AG08396 (cell line): ENCODE measurements at places on chromosomes 4 and X.

DNA sequence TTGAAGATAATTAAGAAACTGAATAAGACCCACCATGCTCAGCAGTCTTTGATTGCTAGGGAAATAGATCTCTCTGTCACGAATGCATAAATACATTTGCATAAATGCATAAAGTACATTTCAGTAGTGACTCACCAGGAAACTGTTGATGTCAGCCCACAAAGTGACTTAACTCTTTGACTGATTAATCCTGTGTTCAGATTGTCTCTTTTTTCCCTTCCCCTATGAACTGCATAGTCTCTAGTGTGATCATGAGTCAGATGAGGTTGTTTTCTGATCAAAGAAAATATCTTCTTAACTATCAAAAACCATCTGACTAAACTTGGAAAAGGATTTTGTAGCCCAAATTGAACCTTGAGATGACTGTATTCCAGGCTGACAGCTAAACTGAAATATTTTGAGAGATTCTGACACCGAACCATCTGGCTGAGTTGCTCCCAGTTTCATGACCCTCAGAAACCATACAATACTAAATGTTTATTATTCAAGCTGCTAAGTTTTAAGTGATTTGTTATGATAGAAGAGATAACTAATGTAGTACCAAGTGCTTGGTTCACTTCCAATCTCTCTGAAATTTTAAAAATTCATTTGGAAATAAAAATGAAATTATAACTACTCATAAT is 1381.5 kb upstream of the AGA start:
- DNase-seq = no peak

DNA sequence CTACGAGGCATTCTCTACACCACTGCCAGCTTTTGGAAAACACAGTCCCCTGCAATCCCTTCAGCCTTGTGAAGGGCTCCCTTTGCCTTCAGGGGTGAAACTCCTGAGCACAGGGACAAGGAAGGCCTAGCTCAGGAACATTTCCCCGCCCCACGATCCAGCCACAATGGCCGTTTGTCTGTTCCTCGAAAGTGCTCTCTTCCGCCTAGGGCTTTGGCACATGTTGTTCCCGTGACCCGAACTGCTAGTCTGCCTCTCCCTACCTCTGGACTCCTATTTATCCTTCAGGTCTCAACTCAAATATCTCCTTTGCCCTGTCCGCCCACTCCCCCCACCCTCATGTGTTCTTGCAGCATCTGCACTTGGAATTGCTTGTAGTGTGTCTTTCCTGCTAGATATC is 12.1 kb downstream of the FGD1 start:
- no peak for DNase-seq

- DNase-seq = no peak
Measured at GRCh38 chr4:148441624-148441985, 609 bp downstream of the NR3C2 start.

DNA sequence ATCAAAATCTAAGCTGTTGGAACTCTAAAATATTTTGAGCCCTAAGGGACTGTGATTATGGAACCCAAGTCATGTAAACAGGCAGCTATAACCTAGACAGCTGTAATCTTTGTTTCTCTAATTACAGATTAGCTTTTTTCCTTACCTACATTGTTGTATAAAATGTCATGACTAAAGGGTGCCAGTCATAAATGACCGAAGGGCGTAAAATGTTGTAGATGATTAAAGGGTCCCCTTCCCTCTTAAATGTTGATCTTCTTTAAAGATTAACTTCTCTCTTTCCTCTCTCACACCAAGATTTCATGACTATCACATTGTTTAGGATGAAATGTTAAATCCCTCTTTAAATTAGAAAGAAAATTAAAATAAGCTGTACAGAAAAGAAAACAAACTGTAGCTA is 659.4 kb upstream of the NR3C2 start:
- no peak for DNase-seq

DNA sequence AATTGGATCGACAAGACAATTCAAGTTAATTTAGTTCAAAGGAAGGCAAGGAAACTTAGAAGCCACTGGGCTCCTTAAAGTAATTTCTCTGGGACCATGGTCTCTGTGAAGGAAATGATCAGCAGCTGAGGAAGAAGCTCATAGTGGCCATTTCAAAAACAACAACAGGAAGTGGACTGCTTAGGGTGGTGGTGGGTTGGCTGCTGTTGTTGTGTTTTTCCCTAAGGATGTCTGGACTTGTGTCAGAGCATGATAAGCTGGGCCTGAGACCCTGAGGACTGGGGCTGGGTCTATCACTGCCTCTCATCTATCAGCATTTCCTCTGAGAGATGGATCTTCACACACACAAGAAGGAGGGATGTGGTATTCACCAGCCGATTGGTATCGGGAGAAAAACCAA is 18.3 kb downstream of the KDR start:
- DNase-seq = no peak

GRCh38 chr4:184722798-184723197 is 11.1 kb downstream of the CENPU start:
- no peak for DNase-seq

GRCh38 chr4:77913348-77913747 is 50.7 kb downstream of the MRPL1 start:
- no peak for DNase-seq

DNA sequence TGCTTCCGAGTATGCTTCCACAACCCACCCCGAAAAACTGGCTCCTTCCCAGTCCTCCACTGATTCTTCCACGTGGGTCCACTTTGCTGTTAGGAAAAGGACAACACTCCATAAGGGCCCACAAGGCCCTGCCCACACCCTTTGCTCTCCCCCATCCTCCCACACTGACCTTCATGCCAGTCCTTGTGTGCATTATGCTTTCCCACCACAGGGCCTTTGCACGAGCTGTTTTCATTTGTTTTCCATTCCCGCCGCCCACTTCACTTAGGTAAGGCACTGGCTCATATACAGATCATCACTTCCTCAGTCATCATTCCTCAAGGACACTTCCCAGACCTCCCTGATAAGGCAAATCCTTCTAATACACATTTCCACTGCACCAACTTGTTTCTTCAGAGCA is 16.8 kb upstream of the SEL1L3 start:
- DNase-seq = no peak

DNA sequence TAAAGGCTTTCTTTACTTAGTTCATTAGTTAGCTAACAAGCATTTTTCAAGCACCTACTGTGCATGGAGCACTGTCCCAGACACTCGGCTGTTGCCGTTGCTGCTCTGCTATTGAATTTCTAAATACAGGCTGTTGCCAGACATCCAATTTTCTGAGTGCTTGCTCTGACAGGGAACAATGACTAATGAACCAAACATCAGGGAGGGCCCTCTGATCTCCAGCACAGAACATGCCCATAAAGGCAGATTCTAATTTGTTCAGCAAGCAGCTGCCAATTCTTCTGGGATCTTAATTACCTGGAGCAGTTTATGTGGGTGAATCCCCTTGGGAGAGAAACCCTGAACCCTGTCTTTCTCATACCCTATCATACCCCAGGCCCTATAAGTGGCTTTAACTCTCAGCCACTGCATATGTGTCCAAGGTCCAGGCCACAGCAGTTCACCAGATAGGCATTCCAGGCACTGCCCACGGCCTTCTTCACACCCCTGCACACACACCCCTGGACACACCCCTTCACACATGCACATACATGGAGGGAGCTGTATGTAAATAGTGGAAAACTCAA is 27.9 kb downstream of the TSC22D3 start:
- peak; percentile 59 for DNase-seq

DNA sequence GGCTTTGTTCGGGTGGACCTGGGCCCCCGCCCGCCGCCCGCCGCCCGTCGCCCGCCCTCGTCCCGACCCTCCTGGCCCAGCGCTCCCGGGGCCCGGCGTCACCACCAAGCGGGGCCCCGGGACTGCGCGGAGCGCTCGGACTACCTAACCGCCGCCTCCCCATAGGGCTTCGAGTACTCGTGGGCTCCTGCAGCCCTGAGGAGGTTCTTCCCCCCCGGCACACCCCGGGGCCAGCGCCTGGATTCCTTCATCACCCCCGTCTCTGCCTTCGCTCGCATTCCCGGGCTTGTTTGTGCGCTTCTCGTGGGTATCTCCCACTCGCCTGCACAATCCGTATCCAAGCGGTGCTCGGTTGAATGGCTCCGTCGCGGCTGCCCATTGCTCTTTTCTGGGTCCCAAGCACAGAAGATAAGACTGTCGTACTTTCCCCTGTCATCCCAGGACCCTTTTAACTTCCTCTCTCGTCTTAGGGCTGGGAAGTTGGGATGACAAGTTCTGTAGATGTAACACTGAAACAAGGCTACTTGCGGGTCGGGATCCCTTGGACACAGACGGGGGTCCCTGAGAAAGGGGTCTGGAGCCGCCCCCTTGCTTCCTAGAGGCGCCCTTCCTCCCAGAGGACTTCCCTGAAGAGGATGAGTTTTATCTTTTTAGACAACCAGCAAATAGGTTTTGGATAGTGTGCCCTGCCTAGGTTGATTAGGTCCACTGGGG is 565 bp downstream of the MOB1B start:
- peak; percentile 64 for DNase-seq

- DNase-seq = no peak
Measured at GRCh38 chrX:130810561-130810960, 92.4 kb downstream of the ENOX2 start.

DNA sequence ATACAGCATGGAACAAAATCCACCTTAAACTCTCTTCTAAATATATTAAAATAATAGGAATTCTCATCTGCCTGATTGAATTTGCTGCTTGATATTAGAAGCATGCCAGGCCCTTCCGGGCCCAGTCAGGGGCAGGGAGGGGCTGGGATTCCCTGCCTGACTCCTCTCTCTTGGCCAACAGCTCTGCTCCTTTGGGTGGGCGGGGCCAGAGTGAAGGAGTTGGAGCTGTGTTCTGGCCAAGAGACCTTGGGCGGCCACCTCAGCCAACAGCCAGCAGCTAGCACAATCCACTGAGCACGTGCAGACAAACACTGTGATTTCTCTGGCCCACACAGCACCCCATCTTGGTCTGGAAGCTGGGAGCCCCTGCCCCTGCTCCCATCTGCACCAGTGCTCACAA is 140.3 kb downstream of the PJA1 start:
- DNase-seq = peak; percentile 48

GRCh38 chrX:13164611-13165010 is 120.2 kb upstream of the FAM9C start:
- DNase-seq = no peak

DNA sequence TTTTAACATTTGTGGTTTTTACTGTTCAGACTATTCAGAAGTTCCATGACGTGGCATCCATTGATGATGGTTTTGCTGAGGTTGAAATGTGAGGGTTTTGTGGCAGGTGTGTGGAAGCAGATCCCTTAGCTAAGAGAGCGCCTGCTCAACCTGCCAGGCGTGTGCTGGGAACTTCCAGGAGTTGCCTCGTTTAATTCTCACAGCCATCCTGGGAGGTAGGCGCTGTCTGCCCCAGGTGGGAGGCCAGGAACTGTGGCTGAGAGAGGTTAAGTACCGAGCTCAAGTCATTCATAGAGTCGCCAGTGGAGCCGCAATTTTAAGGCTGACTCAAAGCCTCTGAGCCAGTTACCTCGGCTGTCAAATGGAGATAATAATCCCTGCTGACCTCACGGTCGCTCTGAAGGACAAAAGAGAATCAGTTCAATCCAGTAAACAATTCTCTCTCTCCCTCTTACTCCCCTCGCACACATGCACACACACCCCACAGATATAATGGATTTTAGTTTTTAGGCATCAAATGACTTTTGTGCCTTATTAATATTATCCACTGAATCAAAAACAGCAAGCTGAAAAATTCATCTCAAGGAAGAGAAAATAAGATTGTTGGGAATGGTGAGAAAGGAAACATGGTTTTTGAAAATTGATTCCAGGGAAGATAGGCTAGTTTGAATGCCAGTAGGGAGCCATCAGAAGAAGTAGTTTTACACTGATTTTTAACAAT is 171.3 kb downstream of the PTTG2 start:
- no peak for DNase-seq

GRCh38 chr4:7434766-7435150 is at the start of gene PSAPL1:
TSS of gene PSAPL1 (minus strand) at chr4:7434930. CDS start at chr4:7434879, 51 bp downstream.
- DNase-seq = peak; percentile 63

DNA sequence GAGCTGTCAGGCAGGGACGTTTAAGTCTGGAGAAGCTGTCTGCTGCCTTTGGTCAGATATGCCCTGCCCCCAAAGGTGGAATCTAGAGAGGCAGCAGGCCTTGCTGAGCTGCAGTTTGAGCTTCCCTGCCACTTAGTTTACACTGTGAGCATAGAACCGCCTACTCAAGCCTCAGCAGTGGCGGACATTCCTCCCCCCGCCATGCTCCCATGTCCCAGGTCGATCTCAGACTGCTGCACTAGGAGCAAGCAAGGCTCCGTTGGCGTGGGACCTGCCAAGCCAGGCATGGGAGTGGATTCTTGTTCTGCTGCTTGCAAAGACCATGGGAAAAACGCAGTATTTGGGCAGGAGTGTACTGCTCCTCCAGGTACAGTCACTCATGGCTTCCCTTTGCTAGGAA is 24.3 kb downstream of the PLK4 start:
- no peak for DNase-seq

GRCh38 chr4:169136796-169137557 is 126.9 kb upstream of the CBR4 start:
- no peak for DNase-seq

GRCh38 chr4:5204781-5205180 is 153.5 kb downstream of the STK32B start:
- DNase-seq = no peak
